ENCODE measurements at places on chromosomes 1 and 21. TPM values are rescaled to one million over a fixed set of nuclear protein-coding genes. Genes with fewer than 3 reads are reported as not detected.

DNA sequence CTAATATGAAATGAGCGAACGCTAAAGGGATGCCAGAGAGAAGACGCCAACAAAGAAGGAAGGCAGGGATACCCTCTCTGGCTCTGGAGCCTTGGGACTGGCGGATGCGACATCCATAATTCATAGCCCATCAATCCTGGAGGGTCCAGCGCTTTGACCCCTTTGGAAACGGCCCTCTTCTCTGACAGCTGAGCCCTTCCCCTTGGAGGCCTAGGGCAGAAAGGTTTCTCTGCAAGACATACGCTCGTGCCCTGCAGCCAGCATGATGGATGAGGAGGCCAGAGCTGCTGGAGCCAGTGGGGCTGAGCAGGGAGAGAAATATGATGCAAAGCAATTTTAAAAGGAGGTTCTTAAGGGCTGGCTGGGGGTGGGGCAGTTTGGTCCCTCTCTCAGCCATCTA, 22.2 kb downstream of the OPTC start:
- no peak for DNase-seq

- no peak for DNase-seq
Observed at GRCh38 chr1:205187420-205187819, 24.1 kb downstream of the DSTYK start.

GRCh38 chr1:238061967-238062613, 171.4 kb upstream of the ZP4 start:
- no peak for DNase-seq

DNA sequence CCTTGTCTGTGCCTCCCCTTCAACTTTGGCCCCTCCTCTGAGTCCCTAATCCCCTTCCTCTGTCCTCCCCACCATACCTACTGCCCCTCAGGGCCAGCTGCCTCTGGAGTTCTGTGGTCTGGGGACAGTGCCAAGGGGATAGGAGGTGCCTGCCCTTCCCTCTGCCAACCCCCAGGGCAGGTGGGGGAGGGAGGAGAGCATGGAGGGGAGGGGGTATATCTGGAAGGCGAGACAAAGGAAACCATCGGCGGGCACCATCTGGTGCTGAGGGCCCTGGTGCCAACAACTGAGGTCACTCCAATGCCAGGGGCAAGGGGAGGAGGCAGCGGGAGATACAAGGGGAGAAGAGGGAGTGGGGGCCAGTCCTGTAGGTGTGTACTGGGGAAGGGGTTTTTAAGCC, 9.6 kb downstream of the RAB25 start:
- no peak for DNase-seq

DNA sequence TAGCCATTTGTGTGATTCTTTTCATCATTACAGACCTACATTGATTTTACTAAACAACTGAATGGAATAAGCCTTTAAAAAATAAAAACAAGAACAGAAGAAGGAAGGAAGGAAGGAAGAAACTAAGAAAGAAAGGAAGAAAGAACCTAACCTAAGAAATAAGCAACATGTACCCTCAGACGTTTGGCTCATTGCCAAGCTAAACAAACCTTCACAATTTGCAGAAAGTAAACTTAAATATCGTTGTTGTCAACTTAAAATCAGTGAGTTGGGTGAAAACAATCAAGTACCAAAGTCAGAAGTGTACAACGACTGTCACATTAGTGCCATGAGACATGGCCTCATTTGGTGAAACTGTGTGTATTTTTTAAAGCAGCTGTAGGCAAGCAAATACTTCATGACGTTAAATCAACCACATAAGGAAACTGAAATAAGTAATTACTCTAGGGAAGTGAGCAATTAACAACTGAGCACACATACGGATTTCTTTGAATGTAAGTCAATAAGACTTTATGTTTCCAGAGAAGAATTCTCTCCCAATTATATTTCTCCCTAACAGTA, 313.1 kb upstream of the TMPRSS15 start:
- no peak for DNase-seq

DNA sequence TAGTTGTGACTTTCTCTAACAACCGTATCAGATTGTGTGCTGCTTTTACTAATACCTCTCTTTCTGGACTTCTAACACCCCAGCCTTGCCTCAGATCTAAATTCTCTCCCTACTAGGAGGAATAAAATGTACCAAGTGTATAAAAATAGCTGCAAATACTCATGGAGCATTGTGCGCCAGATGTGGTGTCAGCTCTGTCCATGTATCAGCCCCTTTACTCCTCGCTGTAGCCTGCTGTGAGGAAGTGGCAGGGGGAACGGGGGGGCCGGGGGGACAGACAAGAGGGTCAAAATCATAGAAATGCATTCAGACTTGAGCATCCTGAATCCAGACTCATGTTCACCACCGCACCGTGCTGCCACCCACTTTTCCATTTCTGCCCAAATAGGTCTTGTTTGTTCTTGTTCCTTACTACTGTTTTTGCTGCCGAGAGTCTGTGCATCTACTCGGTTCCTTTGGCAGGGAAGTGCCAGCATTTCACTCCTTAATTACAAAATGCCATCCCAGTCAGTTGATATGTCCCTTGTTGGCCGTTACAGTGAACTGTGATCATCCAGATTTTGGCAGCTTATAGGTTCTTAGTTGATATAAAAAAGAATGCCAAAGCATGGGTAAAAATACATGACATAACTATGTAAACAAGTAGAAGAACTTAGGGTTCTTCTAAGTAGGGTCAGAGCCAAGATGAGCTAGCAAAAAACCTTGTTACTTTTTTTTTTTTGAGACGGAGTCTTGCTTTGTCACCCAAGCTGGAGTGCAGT, 76.4 kb downstream of the UBE4B start:
- no peak for DNase-seq

The MCOLN2 gene
- polyA plus RNA-seq: 0.41 TPM

Data from AG04450 (cell line).